NCI-H1694 (cell line): ENCODE measurements at places on chromosomes 6 and 20.

DNA sequence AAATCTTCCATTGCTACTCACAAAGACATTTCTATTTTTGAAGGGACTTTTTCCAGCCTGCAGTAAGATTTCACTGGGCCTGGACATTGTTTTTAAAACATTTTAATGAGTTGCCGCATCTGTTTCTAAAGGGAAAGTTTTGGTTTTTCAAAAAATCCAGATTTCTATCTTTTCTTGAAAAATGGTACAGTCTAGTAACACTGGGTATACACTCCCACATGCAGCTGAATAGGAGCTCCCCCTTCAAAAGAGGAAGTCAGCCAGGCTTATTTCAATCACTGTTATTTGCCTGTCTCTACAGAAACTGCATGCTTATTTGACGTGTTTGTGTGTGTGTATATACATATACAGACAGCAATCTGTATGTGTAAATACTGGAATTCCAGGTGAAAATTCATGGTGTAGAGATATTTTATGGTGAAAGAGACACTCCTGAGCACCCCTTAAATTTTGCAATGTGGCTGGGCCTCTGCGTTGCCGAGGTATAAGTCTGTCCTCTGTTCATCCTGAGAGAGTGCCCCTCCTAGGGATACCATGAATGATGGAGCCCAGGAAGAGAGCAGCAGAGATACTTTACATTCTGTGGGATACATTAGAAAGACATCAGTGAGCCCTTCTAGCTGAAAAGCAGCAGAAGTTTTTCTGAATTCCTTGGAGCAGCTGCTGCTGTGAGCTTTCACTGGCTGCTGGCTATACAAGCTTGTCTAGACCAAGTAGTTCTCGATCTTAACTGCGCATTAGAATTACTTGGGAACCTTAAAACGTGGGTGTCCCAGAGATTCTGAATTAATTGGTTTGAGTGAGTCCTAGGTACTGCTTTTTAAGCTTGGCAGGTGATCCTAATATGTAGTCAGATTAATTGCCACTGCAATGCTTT is 12.0 kb upstream of the ABRACL start:
- no peak for DNase-seq

GRCh38 chr6:161010418-161010817 is 18.8 kb downstream of the MAP3K4 start:
- no peak for DNase-seq

DNA sequence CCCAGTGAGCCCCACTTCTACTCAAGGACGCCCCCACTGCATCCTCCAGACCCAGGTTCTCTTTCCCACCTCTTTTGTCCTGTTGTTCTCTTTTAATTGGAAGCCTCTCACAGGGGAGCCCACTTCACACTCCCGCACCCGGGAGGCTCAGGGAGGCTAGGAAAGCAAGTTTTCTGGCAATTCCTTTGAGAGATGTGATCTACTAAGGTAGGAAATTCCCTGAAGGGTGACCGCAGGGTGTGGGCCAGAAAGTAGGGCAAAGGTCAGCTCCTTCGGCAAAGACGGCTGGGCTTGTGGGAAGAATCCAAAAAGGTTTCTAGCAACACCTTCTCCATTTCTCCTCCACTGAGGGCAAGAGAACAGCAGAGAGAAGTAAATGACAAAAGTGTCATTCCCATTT is 98.1 kb upstream of the PTPN1 start:
- DNase-seq: no peak

GRCh38 chr20:25257130-25257529 is 9.2 kb downstream of the PYGB start:
- DNase-seq: no peak

- no peak for DNase-seq
These were observed 78.7 kb upstream of the PRSS16 start for GRCh38 chr6:27168586-27169443.

DNA sequence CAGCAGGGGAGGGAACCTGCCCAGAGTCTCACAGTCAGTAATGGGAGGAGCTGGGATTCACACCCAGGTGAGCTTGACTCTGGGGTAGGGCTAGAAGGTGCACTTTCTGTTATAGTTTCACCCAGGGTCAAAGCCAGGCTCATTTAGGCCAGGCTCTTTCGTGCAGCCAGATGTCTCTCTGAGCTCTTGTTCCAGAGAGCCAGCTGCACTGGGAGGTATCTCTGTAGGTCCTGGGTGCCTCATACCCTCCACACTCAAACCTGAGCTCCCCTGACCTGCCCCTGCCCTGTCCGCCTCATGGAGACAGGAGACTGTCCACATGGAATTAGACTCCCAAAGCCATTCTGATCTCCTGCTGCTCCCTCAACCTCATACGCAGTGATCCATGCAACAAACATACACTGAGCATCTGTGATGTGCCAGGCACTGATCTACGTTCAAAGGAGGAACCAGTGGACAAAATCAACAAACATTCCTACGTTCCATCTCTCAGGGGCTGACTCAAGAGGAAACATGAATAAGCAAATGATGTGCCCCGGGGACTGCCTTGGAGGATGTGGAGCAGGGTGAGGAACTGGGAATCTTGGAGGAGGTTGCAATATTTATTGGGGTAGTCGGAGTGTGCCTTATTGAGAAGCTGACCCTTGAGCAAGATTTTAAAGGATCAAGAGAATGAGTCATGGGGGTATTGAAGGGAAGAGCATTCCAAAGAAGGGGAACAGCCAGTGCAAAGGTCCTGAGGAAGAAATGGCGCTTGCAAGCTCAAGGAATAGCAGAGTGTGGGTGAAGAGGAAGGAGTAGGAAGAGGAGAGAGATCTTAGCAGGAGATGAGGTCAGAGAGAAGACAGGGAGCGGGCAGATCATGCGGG is 71.3 kb upstream of the TOX2 start:
- no peak for DNase-seq

GRCh38 chr6:143513410-143513809 is 1.9 kb upstream of the FUCA2 start:
- no peak for DNase-seq

DNA sequence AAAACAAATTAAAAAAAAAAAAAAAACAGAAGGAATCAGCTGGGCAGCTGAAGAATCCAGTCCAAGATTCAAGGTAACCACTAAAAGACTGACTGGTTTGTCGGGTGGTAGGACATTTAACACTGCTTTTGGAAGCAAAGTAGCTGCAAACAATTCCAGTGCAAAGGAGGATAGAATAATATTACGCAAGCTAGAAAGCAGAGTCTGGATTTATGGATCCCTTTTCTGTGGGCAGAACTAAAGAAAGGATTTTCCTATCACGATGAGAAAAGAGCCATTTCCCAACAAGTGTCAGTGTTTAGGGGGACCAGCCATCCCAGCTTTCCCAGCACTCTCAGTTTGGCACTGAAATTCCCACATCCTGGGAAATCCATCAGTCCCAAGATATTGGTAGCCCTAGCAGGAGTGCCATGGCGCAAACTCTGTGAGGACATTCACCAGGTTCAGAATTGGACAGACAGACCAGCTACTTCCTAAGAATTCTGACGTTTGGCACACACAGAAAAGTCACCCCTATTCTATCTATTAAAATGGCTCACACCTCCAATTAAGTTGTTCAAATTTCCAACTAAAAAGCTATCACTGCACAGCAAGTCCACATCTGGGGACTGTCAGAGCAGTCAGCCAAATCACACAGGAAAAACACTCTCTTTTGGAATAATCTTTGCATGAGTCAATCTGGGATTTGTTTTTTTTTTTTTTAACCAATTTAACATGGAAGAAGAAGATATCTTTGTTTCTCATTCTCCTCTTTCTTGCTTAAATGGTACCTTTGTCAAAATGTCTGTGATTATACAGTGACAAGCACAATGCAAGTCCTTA is 356.8 kb upstream of the ARID1B start:
- no peak for DNase-seq

DNA sequence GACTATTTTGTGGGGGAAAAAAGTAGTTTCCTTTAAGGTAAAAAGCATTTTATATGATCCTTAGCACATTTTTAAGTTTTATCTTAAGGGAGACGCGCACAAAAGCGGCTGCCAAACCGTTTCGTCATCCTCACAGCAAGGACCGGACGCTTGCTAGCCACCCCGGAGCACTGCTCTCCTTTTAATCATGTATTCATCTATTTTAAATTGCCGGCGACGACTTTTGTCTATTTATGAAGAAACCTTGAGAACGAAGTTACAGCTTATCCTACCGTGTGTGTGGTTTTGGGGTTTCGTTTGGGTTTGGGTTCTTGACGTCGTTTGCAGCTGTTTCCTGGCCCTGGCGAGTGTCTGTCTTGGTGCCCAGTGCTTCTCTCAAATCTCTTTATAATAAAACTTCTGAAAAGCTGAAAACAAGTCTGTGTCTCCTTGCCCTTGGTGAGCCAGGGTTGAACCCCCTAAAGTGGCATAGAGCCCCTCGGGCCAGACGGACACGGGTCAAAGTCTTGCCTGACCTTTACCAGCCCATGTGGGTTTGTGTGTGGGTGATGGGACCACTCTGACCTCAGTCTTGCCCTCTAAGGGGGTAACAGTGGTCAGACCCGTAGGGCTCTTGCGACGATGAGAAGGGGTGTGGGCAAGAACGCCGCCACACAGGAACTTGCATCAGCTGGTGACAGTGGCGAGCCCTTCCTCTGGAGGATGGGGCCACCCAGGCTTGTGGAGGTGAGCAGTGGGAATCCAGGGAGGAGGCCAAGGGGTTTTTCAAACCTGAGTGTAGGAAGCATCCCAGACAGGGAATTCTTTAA is 117.6 kb downstream of the JPH2 start:
- no peak for DNase-seq

GRCh38 chr6:158772172-158772571 is 47.0 kb downstream of the EZR start:
- DNase-seq: no peak
